ENCODE measurements at places on chromosomes 16 and 17.

GRCh38 chr16:53968454-53968853 is 264.5 kb downstream of the FTO start:
- no peak for DNase-seq

DNA sequence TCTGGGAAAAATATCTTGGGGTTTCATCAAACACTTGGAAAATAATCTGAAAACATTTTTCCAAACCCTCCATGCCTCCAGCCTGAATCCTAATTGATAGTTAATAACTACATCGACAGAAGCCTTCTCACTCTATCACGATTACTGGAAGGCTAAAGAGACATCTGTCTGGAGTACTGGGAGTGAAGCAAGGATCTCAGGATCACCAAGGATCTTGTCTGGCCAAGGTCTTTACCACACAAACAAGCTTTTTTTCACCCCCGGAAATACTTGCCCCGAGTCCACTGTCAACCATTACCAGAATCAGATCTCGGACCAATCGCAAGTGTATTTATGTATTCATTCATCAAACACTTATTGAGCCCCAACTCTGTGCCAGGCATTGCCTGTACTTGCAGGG is 28.3 kb upstream of the CRISPLD2 start:
- DNase-seq = no peak

DNA sequence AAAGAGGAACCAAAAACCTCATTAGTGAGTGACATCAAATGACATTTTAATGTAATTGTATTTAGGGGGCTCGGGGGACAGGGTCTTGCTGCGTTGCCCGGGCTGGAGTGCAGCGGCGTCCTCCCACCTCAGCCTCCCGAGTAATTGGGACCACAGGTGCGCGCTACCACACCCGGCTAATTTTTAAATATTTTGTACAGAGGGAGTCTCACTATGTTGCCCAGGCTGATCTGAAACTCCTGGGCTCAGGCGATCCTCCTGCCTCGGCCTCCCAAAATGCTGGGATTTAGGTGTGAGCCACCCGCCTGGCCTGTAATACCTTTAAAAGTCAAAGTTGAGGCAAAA is 581 bp downstream of the SNRNP25 start:
- no peak for DNase-seq

DNA sequence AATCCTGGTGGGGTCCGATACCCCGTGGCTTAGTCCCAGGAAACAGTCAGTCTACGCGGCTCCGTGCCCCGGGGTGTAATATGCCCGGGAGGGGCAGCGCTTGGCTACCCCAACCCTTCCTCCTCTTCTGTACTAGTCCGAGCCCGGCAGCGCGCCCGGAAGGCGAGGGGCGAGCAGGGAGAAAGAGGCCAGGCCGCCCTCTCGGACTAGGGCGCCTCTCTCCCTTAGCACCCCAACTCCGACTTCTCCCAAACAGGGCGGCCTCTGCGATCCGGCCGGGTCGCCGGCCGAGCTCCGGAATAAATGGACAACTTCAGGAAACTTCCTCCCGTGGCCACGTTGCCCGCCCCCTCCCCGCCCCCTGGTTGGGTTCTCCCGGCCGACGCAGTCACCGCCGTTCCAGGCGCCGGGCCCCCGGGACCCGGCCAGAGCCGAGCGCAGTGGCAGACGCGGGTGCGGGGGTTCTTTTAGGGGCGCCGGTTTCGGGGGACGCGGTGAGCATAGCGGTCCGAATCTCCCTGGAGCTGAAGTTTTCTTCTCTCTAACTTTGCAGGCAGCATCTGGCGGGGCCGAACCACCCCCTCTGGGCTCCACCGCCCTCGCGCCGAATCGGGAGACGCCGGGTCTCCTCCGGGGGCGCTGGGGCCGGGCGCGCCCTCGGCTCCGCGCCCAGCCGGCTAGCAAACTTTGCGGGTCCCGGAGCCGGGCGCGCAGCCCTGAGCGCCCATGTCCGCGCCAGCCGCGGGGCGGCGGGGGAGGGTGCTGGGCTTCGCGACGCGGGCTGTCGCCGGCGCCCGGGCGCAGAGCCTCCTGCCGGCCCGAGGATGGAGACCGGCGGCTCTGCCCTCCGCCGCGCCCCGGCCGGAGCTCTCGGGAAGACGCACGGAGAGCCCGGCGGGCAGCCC is at the start of gene SDK2:
SDK2 (minus strand) TSS at position 301 of the 905 bp plus-strand sequence. CDS start 357 bp downstream, outside the sequence.
- no peak for DNase-seq

DNA sequence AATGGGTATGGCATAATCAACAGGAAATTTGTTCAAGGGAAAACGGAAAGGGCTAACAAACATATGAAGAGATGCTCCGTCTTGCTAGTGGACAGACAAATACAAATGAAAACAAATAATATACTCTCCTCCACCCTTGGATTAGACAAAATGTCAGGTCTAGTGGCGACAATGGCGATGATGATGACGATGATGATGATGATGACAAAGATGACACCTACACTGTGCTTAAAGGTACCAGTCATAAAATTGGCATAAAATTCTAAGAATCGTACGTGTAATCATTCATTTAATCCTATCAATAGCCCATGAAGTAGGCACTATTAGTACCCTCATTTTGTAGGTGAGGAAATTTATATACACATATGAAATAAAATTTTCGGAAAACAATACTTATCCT is 174.6 kb downstream of the PMP22 start:
- DNase-seq = no peak

DNA sequence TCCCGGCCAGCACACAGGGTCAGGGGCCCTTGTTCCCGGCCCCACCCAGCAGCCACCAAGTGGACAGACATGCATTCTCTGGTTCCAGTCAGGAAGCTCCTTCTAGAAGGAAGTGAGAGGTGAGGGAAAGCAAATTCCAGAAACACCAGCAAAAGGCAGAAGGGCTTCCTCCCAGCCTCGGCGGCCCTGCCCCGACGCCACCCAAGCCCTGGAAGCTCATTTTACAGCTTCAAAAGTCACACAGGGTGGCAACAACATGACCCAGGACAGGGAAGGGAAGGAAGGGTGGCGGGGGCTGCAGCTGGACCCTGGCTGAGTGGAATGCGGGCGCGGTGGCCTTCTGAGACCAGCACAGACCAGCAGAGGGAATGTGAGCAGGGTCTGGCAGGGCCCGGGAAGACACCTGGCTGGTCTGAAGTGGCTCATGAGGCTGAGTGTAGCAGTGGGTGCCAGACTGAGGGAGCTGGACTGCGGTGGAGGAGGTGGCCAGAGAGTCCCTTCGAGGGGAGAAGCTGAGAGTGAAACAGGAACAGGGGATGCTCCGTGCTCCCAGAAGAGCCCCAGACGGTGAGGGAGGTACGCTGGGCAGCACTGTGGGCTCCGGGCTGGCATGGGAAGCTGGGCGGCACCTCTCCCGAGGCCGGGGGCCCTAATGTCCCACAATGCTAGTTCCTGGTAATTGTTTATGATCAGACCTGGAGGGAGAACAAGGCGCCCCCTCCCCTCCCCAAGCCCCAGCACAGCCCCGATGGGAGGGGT is 1.9 kb upstream of the UNC13D start:
- DNase-seq = no peak

DNA sequence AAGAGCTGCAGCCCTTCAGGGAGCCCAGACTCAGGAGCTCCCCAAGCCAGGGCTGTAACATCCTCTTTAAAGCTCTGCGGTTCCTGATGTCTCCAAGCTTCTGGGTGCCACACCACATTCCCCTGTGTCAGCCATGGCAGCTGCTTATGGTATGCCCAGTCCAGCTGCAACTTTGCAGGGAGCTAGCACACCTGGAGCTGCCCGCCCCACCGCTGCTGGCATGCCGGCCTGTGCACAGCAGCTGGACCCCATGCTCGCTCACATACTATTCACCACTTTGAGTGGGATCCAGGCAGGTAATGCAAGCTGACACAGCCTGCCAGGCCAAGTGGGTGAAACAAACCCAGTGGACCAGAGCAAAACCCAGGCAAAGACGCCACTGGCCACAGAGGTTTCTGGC is 305.6 kb upstream of the AXIN2 start:
- DNase-seq = no peak

DNA sequence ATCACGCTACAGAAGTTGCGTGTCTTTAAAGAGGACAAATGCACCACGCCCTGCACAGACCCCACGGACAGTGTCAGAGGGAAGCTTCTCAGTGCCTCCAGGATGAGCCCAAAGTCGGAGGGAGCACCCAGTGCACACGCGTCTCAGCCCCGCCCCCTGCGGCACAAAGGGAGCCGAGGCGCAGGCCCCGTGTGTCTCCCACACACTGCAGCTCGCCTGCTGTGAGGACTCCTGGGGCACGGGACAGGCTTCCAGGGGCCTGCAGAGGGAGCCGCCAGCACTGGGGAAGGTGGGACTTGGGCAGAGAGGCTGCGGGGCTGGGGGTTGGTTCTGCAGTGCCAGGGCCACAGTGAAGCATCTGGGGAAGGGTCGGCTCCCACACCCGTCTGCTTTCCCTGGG is 77.4 kb downstream of the LMF1 start:
- no peak for DNase-seq

DNA sequence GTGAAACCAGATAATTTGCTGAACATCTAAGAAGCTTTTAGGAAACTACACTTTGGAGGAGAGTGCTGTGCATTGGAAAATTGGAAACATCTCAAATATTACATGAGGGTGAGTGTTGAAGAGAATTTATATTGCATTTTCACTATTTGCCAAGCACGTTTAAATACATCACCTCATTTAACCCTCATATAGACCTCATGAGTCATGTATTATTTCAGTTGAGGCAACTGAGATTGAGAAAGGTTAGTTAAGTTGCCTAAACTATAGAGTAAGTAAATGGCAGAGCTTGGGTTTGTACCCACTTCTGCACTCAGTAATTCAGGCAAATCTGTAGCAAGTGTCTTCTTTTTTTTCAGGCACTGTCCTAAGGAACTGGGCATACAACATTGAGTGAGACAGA is 3.7 kb upstream of the NLK start:
- no peak for DNase-seq

DNA sequence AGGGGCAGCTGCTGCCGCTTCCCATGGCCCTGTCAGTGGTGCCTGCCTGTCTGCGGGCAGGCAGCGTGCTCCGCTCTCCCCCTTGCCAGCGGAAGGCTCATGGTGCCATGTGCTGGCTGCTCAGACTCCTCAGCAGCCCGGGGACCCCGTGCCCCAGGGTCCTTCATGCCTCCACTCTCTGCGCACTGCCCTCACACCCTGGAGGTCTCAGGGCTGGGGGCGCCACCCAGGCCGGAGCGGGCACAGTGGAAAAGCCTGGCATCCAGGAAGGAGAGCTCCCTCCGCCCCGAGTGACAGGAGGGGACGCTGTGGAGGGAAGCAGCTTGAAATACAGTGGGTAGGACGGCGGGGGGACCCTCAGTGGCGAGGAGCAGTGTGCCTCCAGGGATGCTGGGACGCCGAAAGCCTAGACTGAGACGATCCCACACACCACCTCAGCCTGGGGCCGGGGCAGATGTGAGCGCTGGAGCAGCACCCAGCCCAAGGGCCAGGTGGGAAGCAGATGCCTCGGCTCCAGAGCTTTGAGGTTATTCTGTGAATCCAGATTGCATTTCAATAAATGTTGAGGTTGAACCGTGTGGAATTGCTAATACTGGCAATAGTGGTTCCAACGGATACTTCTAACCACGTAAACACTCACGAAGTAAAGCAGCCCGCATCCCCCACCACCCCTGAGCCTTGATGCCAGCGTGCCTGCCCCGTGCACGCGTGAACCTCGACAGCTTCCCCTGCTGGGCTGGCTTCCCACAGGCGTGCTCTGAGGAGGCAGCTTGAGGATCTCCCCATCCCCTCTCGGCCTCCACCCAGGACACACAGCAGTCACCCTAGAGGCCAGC is 6.5 kb downstream of the TMEM204 start:
- no peak for DNase-seq

- DNase-seq = no peak
Measured at GRCh38 chr17:31401456-31402254, 10.2 kb downstream of the RAB11FIP4 start.

DNA sequence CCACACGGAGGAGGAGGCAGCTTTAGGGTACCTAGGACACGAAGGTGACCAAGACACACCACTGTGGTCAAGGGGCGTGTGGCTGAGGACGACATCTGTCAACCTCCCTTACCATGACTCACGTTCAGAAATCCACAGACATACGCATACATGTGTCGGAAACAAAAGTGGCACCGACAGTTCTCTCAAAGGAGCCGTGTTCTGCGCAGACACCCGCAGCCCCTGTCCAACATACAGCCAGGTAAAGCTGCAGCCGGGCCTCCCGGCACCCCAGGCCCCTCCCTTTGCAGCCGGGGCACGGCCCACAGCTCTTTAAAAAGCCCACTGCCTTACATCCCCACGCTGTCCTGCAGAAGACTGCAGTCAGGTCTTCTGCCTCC is 40.5 kb upstream of the KLHDC4 start:
- no peak for DNase-seq

DNA sequence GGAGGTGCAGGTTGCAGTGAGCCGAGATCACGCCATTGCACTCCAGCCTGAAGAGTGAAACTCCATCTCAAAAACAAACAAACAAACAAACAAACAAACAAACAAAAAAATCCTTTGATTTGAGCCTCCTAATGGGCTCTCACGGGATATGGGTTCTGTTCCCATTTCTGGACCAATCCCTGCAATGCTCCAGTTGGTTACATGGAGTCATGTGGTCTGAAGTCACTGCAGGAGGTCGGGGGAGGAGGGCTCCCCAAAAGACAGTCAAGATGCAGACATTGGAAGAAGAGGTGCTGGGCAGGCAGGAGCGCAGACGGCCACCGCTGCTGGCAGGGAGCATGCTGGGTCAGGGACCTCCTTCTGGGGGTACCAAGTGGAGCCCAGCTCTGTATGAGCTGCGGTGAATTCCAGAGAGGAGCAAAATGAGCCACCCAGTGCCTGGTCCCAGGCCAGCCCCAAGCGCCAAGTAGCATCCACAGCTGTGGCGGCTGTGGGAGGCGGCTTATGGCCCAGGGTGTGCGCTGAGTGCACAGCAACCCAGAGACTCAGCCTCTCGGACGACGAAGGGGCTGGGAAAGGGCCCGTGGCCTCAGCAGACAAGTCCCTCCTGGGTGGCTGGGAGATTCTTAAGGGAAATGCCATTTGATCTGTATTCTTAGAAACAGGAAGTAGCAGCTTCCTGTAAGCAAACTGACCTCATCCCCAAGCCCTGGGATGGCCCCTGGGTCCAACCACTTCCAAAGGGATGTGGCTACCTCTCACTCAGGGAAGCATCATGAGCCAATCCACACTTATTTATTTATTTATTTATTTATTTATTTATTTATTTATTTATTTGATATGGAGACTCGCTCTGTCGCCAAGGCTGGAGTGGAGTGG is 19.6 kb upstream of the ATP2A3 start:
- no peak for DNase-seq

GRCh38 chr16:79726902-79727301 is 126.4 kb upstream of the MAF start:
- no peak for DNase-seq

DNA sequence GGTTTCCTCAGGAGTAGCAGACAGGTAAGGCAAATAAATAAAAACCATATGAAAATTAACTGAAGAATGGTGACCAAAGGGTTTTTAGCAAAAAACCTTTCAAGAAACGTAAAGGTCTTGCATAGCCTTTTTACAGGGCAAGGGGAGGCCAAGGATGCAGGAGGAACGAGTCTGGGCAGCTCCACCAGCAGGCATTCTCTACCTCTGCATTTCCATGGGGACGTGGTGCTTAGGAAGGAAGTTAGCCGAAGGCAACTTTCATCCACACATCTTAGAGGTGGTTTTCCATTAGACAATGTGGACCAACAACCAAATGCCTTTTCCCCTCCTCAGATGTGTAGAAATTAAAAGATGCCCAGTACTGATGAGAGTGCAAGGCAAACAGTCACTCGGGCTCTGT is 20.7 kb downstream of the TOM1L2 start:
- DNase-seq = no peak

All from stimulated activated CD8-positive, alpha-beta memory T cell treated with anti-CD3 and anti-CD28 coated beads, Interleukin-15, amount 100 ng/mL, for 24 hours (primary cell).